ENCODE measurements at places on chromosomes 3 and 15.
A peak's percentile ranks its signal among the peaks of the same experiment; 100 is the strongest.

- DNase-seq = no peak
Observed at GRCh38 chr3:190543671-190544070, 29.8 kb downstream of the IL1RAP start.

DNA sequence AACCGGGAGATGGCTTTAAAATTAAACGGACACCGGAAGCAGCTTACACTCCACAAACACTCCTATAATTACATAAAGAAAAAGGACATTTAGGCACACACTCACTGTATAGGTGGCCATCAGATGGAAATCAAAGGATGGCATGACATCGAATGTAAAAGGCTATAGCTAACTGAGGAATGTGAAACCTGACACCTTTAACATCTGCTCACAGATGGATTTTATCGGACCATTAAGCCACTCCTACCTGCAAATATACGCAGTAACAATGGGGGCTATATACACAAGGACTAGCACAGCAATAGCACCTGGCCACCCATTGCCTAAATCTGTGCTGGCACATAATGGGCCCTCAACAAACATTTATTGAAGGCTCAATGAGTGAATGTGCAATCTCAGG is 14.5 kb upstream of the RBSN start:
- no peak for DNase-seq

- DNase-seq = no peak
Observed at GRCh38 chr3:194760494-194761137, 74.9 kb downstream of the FAM43A start.

DNA sequence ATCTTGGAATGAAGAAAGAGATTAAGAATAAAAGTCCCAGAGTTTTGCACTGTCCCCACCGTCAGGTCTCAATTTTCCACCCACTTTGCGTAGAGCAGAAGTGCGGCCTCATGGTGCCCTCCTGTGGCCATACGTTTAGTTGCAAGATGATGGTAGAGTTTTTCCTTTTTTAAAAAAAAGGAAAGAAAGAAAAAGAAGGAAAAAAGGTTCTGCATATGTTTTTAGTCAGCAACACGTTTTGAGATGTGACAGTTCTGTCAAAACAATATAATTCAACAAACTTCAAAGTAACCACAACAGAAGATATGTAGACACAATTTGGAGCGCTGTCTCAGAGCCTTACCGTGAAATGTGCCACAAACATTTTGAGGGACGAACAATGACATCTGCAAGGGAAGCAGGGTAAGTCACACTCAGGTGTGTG is 24.6 kb downstream of the EBLN2 start:
- peak; percentile 14 for DNase-seq

GRCh38 chr15:40307421-40308211 is at the start of gene PLCB2:
PLCB2 (minus strand) TSS chr15:40307935; CDS start chr15:40307672, 263 bp downstream.
- peak; percentile 31 for DNase-seq

DNA sequence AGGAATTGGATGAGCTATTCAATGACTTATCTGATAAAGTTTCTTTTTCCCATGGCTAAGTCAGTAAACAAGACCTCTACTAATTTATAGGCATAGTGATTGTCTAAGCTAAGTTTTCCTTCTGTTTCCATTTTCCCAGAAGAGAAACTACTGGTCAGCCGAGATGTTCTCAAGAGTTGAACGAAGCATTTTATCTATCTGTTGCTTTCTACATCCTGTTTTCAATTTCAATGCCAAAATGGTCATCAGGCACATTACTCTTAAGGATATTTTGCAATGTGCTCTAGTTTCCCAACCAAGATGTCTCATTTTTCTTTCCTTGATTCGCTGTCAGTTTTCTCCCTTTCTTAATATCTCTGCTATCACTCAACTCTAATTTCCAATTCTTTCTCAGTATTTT is 228.7 kb downstream of the MBNL1 start:
- DNase-seq = no peak

DNA sequence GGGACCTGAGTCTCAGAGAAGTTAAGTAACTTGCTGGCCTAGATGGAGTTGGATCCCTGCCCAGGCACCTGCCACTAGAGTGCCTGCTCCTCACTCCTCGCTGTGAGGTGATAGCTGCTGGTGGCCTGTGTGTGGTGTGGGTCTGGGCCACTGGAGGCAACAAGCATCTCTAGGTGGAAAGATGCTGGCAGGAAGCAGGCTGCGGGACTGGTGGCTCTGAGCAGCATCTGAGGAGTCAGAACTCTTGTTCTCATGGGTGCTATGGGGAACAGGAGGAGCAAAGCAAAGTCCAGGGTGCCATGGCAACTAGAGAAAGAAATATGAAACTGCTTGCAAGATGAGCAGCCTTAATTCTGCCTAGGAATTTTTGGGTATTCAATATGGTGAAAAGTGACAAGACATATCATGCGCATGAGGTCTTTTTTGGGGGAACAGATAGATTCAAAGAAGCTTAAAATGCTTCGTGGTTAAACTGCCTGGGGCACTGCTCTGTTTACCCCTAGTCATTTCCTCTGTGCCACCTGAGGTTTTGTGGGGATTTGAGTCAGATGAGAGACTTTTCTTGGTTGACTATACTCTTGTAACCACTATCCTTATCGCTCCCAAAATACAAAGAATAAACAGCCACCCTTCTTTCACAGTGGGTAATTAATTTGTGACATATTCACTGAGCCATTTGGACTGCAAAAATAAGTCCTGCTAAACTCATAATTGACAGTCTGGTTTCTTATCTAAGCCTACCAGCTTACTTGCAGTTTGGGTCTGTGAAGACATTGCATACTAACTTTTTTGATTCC is 50.3 kb downstream of the MED12L start:
- peak; percentile 31 for DNase-seq

- no peak for DNase-seq
Observed at GRCh38 chr3:127015282-127016042, 32.5 kb downstream of the PLXNA1 start.

DNA sequence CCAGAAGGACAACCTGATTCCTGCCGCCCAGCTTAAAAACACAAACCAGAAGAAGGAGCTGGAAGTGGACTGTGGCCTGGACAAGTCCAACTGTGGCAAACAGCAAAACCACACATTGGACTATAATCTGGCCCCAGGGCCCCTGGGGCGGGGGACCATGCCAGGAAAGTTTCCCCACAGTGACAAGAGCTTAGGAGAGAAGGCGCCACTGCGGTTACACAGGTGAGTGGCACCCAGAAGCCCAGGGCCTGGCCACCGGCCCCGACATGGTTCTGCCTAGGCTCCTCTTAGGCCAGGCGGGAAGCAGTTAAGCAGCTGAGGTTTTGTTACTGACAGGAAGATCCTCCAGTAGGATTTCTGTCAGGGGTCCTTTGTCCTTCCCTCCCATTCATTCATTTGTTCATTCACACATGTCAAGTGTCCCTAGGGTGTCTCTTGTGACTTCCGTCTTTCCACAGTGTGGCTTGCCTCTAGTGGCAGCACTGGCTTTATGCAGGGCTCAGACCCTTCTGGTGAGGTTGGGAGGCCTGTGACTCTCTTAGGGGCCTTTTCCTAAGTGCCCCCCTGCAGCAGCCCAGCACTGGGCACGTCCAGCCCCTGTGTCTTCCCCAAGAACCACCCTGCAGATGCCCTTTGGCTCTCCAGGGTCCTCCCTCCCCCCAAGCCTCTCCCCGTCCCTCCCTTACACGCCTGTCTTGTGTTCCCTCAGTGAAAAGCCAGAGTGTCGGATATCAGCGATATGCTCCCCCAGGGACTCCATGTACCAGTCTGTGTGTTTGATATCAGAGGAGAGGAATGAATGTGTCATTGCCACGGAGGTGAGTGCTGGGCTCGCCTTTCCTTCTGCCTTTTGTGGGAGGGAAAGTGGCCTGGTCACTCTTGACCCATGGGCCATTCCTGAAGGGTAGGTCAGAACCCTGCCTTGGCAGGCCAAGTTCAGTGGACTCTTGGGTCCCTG is 7.8 kb downstream of the DLL4 start:
- DNase-seq = no peak

GRCh38 chr3:107578523-107578922 is 55.8 kb downstream of the BBX start:
- no peak for DNase-seq

DNA sequence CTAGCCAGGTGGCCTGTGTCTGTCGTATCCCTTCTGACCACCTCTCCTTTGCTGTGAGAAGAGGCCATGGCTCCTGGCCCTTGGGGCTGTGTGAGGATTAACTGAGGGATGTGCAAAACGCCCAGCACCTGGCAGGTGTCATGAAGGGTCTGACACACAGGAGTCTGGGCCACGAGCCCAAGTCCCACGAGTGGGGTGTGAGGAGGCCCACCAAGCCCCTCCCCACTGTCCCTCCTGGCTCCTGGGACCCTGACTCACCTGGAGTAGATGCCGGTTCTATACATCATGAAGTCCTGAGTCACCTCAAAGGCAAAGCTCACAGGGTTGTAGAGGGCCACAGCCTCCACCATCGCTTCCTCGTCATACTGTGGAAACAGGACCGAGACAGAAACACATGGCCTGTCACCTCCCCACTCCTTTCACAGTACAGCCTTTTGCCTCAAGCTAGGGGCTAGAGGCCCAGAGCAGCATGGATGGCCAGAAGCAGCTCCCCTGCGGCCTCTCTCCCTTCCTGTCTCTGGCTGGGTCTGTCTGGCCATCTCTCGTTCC is 19.7 kb downstream of the CTSH start:
- DNase-seq = no peak

DNA sequence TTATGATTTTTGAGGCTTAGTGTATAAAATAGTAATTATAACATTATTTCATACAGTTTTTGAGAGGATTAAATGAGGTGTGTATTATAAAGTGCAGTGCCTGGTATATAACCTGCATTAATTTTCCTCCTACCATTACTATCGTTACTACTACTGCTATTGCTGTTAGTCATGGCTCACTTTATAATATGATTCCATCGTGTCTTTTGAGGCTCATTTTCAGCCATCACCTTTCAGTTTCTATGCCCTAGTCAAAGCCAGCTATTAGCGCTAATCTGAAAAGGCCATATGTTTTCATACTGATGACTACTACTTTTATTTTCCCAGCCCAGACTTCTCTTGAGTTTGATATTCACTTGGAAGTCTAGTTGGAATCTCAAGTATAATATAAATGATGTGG is 5.5 kb downstream of the MEF2A start:
- no peak for DNase-seq

DNA sequence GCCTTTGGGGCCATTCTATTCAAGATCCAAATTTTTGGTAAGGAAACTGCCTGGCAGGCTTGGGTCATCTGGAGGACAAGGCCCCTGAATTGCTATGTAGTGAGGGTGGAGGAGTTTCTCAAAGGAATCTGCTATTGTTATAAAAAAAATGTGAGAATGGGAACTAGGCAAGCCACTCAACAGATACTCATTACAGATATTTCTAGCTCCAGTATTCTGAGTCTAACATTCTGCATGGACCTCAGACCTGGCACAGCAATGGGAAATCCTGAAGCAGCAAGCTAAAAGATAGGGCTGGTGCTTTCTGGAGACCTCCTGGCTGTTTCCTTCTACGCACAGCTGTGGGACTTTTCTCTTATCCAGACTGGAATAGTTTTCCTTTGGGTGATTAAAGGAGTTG is 430.7 kb upstream of the RBMS3 start:
- DNase-seq = no peak
